Pulmonary artery endothelial cell (primary cell): ENCODE measurements at places on chromosomes 4 and X. TPM values are rescaled to one million over a fixed set of nuclear protein-coding genes. Genes with fewer than 3 reads are reported as not detected.

Gene DCLK2
- 1.6 and 2.0 TPM in 2 replicates for total RNA-seq

- DNase-seq: no peak
Observed at GRCh38 chr4:167973513-167973912, 118.8 kb upstream of the ANXA10 start.

Gene ELF4
- 11.8 and 15.0 TPM in 2 replicates for total RNA-seq

Gene BEND2
- not detected in 2 replicates for total RNA-seq

GRCh38 chrX:129323115-129323514 is 200.2 kb downstream of the SMARCA1 start:
- no peak for DNase-seq
